ENCODE measurements at places on chromosomes 7 and 10.
A peak's percentile ranks its signal among the peaks of the same experiment; 100 is the strongest.

DNA sequence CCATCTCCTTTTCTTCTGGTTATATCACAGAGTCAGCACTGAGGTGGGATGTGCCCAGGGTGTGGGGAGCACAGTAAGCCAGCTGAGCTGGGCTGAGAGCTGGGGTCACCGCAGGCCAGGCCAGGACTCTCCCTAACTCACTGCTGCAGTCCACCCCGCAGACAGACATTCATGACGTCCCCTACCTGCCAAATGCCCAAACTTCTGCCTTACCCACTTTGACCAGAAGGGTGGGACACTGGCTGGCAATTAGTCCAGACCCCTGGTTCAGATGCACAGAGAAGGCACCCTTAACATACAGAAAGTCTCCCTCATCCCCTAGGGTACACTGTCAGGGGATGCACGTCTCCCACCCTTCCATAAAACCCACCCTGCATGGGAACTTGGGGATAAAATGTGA, 2.1 kb downstream of the DRGX start:
- DNase-seq: no peak

GRCh38 chr7:36280840-36281812, 108.5 kb upstream of the ANLN start:
- no peak for DNase-seq

GRCh38 chr10:6136215-6137201, 47.7 kb downstream of the RBM17 start:
- no peak for DNase-seq

- no peak for DNase-seq
Measured at GRCh38 chr7:22675917-22676343, 51.1 kb upstream of the IL6 start.

GRCh38 chr10:130022511-130023299, 58.6 kb upstream of the EBF3 start:
- no peak for DNase-seq

- DNase-seq: peak; percentile 52
Measured at GRCh38 chr7:92609921-92610518, 19.8 kb upstream of the FAM133B start.

DNA sequence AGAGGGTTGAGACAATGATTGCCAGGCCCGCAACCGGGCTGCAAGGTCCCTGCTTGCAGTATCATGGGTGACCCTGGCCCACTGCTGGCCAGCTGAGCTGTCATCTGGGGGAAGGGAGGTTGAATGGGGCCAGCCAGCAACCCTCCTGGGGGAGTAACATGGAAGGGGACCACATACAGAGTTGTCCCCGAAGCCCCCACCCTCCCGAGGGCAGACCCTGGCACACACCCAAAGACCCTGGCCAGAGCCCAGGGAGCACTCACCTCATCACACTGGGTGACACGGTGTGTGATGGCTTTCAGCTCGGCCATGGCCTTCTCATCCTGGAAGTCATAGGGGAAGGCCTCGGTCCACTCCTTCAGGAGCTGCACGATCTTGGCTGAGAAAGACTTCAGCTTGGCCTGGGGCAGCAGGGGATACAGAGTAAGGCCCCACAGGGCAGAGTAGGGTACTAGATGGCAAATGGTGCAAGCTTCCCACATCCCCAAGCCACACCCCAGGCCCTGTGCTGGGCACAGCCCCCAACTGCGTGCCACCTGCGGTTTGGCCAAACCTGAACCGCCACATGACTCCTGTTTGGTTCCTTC, 63.4 kb downstream of the CSGALNACT2 start:
- no peak for DNase-seq

GRCh38 chr7:139254728-139255127, 23.7 kb downstream of the UBN2 start:
- DNase-seq: no peak

DNA sequence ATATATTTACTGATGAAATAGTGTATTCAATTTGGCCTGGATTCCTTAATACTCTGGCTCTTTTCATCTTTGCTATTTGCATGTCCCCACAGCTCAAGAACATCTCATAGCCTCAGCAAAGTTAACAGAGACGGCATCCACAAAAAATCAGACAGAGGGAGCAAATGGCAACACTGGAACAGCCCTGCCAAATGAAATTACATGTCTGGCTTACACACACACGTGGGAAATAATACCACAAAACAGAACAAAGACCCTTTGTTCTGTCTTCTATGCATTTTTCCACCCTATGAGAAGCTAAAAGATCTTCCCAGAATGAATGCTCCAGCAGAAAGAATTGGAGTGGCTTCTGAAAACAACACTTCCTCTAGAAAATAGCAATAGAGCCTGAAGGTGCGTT, 139.5 kb downstream of the ALOX5 start:
- DNase-seq: no peak

GRCh38 chr7:33339074-33339790, 209.9 kb downstream of the BBS9 start:
- no peak for DNase-seq

- no peak for DNase-seq
Measured at GRCh38 chr10:114684822-114685209, 26.7 kb upstream of the ABLIM1 start.

DNA sequence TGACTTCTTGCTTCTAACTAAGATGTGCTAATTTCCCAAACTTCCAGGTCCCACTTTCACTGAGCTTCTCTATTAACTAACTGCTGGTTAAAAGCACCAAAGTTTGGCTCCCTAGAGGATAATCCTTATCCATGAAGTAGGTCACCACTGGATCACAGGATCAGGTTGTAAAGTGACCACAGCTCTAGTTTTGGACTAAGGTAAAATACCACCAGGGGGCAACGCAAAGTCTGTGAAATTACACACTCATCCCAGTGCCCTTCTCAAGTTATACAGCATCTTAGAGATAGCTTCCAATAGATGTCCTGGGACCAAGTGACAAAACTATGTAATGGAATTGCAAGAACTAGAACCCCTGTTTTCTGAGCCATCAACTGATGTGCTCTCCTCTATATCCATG, 116.4 kb upstream of the ASAH2 start:
- DNase-seq: peak; percentile 56

GRCh38 chr7:153475239-153475638, 577.0 kb upstream of the DPP6 start:
- DNase-seq: no peak

DNA sequence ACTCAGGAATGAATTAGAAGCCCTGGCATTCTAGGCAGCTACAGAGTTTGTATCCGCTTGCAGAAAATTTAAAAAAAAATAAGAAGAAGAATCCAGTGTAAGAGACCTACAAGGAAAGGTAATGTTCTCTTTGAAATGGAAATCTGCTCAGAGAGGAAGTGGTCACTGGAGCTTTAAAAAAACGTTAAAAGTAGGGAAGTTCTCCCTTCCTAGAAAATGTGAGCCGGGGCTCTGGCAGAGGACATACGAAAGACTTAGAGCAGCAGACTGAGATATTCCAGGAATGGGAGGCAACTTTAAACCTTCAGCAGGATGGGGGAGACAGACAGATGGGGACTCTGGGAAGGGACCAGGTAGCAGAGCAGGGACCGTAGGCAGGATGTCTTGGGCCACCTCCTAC, 149.4 kb upstream of the NPS start:
- no peak for DNase-seq

DNA sequence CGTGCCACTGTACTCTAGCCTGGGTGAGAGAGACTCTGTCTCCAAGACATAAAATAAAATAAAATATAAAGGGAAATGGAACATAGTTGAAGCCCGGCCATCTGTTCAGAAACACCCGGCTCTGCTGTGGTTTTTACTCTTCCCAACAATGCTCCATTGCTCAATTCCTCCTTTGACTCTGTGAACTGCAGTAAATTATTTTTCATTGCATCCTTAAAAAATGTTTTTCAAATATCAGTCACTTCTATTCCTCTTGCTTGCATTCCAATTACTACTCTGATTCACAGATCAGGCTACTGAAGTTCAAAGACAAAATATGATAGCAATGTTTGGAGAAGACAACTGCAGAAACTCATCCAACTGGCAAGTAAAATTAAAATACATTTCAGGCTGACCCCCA, 983.0 kb downstream of the SORCS1 start:
- DNase-seq: no peak

DNA sequence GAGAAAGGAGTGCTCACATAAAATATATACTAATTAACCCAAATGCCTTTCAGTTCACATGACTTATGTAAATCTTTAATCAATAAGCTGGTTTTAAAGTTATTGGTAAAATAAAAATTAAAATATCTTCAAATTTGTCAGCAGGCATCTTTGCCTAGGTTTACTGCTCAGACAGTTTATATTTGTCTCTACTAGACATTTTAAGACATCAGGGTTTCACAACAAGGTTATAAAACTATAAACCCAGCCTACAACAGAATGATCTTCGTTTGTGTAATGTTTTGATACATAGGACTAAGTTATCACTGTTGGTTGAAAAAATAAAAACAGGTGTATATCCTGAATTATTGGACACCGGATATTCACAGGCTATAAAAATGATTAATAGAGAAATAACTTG, 67.4 kb downstream of the TYW1B start:
- DNase-seq: no peak

DNA sequence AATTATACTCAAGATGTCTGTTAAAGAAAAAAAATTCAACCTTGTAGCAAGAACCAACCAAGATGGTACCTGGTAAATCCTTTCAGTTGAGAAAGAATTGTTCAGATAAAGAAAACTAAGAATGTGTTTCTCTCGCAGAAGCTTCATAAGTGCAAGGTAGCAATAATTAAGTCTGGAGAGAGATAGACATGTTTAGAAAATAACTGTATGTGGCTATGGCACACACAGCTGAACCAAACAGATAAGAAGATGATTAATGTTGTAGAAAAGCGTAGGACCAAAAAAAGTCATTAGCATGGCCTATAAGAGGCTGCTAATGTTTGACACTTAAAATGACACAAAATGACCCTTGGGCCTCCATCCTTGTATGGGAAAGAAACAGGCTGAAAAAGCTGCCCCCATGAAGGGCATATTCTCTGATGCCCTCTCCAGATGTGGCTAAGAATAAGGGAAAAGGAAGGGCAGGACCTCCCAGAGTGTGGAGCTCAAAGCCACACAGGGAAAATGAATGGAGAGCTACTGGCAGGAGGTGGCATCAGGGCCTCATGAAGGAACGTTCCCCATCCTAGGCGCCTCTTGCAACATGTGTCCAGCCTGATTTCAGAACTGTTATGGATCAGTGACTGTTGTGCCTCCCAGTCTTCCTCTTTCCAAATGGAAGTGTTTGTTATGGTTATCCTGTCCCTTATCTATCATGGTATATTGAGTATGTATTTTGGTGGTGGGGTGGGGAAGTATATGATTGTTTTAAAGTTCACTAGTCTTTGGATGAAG, 30.7 kb downstream of the TLL2 start:
- DNase-seq: no peak

Data from OCI-LY7 (cell line).